Endodermal cell (in vitro differentiated cells): ENCODE measurements at places on chromosomes 12 and 14. TPM values are rescaled to one million over a fixed set of nuclear protein-coding genes. Genes with fewer than 3 reads are reported as not detected.

GRCh38 chr14:58131386-58131785 lies 20.6 kb downstream of the ARMH4 start:
- no peaks in the 10 kb centered on the region for H3K36me3 ChIP-seq
- no peaks in the 10 kb centered on the region for H3K27me3 ChIP-seq
- no peak overlapping the region for H3K27ac ChIP-seq
- H3K4me3 ChIP-seq: no peak overlapping the region
- no peaks in the 10 kb centered on the region for H3K4me1 ChIP-seq

DNA sequence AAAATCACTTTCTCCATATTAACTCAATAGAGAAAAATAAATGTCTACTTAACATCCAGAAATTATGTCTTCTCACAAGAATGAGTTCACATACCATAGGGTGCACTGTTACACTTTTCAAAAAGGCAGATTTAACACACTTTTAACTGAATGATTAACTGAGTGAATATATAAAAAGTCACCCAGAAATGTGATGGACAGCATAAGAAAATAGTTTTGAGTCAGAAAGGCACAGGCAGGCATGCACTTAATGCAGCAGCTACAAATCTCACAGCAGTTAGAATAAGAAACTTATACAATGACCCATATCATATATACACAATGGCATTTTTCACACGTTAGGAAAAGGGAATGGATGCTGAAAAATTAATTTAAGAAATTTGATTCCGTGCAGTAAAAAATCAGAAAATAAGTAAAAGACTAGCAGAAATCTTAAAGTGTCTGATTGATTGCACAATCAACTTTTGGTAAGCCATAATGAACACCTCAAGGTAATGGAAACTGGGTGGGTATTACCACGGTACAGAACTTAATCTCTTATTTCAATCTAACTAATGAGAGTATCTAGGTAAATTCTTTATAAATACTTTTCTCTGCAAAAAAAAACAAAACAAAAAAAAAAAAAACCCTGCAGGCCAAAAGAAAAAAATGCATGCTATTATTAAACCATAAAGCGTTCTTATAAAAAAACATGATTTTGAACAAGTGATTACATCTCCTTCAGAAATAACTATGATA lies 3.5 kb downstream of the MED13L start:
- no peak overlapping the region for H3K27ac ChIP-seq
- DNase-seq: no peak
- no peaks in the 10 kb centered on the region for H3K36me3 ChIP-seq
- H3K27me3 ChIP-seq: no peaks in the 10 kb centered on the region
- H3K4me3 ChIP-seq: peak overlapping the region; percentile 95

- H3K36me3 ChIP-seq: no peaks in the 10 kb centered on the region
- no peak for DNase-seq
- H3K4me3 ChIP-seq: no peak overlapping the region
- no peaks in the 10 kb centered on the region for H3K27me3 ChIP-seq
- no peaks in the 10 kb centered on the region for H3K4me1 ChIP-seq
Measured at GRCh38 chr12:40170593-40170992, 54.2 kb upstream of the LRRK2 start.

DNA sequence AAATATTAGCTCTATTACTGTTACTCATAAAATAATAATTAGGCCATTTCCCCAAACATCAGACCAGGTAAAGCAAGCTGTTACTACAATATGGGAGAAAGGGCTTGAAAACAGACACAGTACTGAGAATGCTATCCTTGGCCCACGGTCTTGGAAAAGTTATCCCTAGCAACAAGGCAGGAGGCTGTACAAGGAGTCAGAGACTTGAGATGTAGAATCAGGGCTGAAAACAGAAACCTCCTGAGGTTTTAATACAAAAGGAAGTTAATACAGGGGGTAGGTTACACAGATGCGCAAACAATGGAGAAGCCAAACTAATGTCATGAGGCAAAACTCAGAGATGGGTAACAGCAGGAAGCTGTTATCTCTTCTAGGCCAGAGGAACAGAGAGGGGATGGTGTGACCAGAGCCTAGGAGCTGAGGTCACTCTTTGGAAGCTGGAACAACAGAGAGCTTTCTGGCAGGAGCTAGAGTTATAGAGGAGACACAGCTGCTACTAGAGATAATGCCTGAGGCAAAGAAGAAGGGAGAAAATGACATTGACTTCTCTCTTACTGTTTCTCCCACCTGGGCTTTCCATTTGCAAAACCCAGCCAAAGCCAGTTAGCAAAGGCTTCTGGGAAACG lies 248.8 kb downstream of the SUDS3 start:
- no peaks in the 10 kb centered on the region for H3K4me1 ChIP-seq
- H3K27ac ChIP-seq: no peak overlapping the region
- no peaks in the 10 kb centered on the region for H3K36me3 ChIP-seq
- no peak for DNase-seq
- H3K4me3 ChIP-seq: no peak overlapping the region
- no peaks in the 10 kb centered on the region for H3K27me3 ChIP-seq

GRCh38 chr12:3363608-3364007 lies 127.4 kb upstream of the PRMT8 start:
- no peaks in the 10 kb centered on the region for H3K4me1 ChIP-seq
- no peak overlapping the region for H3K4me3 ChIP-seq
- H3K27me3 ChIP-seq: peaks cover 34% of the 10 kb centered on the region
- H3K27ac ChIP-seq: no peak overlapping the region
- DNase-seq: peak; percentile 31

DNA sequence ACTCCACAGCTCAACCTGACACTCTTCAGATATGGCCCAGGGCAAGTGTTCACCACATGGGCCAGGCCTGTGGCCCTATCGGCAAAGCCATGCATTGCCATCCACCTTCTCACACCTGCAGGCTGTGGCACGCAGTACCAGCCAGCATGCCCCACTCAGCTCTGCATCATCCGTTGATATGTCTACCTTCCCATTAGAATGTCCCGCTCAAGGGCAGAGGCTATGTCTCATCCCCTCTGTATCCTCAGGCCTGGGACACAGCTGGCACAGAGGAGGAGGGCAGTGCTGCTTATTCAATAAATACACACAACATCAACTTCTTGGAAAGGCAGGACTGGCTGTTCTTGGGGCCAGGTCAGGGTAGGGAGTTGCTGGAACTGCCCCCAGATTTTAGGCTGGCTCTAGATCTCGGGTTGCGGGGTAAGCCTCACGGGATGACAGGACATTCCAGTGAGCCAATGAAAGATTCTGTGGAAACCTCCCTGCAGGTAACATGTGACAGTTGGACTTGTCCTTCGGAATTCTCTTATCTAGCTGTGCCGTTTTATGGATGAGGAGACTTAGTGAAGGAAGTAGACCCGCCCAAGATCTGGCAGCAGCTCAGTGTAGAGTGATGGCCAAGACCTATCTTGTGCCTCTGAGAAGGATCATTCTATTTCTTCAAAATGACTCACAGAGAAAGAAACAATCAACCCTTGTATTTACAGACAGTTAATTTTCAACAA lies 25.6 kb downstream of the SYNE3 start:
- no peaks in the 10 kb centered on the region for H3K27me3 ChIP-seq
- H3K36me3 ChIP-seq: no peaks in the 10 kb centered on the region
- DNase-seq: no peak
- peaks cover 15% of the 10 kb centered on the region for H3K4me1 ChIP-seq

GRCh38 chr14:39175445-39176262 lies 600 bp downstream of the PNN start:
- peaks cover 47% of the 10 kb centered on the region for H3K36me3 ChIP-seq
- no peaks in the 10 kb centered on the region for H3K27me3 ChIP-seq
- DNase-seq: peak; percentile 71
- H3K4me3 ChIP-seq: peak overlapping the region; percentile 94
- H3K27ac ChIP-seq: peak overlapping the region; percentile 95
- H3K4me1 ChIP-seq: peaks cover 10% of the 10 kb centered on the region

GRCh38 chr12:12467688-12468261 lies 94.9 kb downstream of the DUSP16 start:
- H3K27ac ChIP-seq: no peak overlapping the region
- no peaks in the 10 kb centered on the region for H3K4me1 ChIP-seq
- DNase-seq: no peak
- no peak overlapping the region for H3K4me3 ChIP-seq
- H3K36me3 ChIP-seq: no peaks in the 10 kb centered on the region

- no peaks in the 10 kb centered on the region for H3K36me3 ChIP-seq
- DNase-seq: no peak
- H3K27ac ChIP-seq: no peak overlapping the region
- no peak overlapping the region for H3K4me3 ChIP-seq
- no peaks in the 10 kb centered on the region for H3K4me1 ChIP-seq
Measured at GRCh38 chr14:84482256-84483071, 1047.5 kb upstream of the FLRT2 start.

- H3K27me3 ChIP-seq: no peaks in the 10 kb centered on the region
- no peaks in the 10 kb centered on the region for H3K4me1 ChIP-seq
- peaks cover 5% of the 10 kb centered on the region for H3K36me3 ChIP-seq
Measured at GRCh38 chr14:34983148-34983760, 462 bp downstream of the SRP54 start.

- no peaks in the 10 kb centered on the region for H3K36me3 ChIP-seq
- no peak overlapping the region for H3K27ac ChIP-seq
- DNase-seq: peak; percentile 71
- H3K4me3 ChIP-seq: no peak overlapping the region
- H3K4me1 ChIP-seq: no peaks in the 10 kb centered on the region
Measured at GRCh38 chr14:76904740-76905569, 78.7 kb downstream of the LRRC74A start.

DNA sequence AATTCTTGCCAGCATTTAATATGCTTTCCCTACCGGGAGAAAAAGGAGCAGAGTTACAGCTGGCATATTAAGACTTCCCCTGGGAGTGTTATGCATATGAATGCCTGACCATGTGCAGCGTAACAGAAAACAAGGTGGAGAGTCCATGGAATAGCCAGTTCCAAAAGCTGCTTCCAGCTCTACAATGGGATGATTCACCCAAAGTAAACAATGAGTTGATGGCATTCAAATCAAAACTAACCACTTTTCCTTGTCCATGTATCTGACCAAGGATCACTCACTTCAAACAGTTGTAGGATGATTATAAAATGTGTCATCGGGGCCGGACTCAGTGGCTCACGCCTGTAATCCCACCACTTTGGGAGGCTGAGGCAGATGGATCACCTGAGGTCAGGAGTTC lies 48.1 kb upstream of the BICDL1 start:
- no peaks in the 10 kb centered on the region for H3K36me3 ChIP-seq
- H3K4me1 ChIP-seq: no peaks in the 10 kb centered on the region
- no peak overlapping the region for H3K27ac ChIP-seq
- no peak for DNase-seq
- H3K4me3 ChIP-seq: no peak overlapping the region
- H3K27me3 ChIP-seq: no peaks in the 10 kb centered on the region

- DNase-seq: peak; percentile 47
- no peaks in the 10 kb centered on the region for H3K36me3 ChIP-seq
- no peaks in the 10 kb centered on the region for H3K4me1 ChIP-seq
- no peak overlapping the region for H3K4me3 ChIP-seq
Measured at GRCh38 chr12:8628731-8629130, 16.1 kb upstream of the AICDA start.

DNA sequence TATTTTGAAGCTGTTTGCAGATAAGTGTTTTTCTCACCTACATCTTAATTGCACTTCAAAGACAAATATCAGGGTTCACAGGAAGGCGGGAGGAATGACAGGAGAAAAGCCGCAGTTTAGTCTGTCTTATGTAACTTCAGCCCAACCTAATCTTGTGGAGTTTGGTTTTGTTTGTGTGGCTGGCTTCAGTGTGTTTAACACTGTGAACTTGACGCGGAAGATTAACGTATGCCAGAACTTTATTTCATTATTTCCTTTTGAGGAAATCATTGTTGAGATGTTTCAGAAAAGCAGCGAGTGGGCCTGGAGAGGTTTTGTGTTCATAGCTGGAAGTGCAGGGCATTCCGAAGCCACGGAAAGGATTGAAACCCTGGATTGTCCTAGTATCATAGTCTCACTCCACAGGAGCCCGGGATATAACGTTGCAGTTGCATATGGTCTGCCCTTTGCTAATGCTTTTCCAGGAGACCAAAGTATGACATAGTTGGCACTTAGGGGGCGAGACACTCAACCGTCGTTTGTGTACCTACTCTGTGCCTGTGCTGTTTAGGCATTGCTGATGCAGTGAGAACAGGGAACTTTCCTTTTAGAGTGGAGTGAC lies 2.0 kb downstream of the PELI2 start:
- no peak for DNase-seq
- H3K4me3 ChIP-seq: peak overlapping the region; percentile 80
- no peaks in the 10 kb centered on the region for H3K4me1 ChIP-seq
- H3K36me3 ChIP-seq: no peaks in the 10 kb centered on the region
- peaks cover 47% of the 10 kb centered on the region for H3K27me3 ChIP-seq

DNA sequence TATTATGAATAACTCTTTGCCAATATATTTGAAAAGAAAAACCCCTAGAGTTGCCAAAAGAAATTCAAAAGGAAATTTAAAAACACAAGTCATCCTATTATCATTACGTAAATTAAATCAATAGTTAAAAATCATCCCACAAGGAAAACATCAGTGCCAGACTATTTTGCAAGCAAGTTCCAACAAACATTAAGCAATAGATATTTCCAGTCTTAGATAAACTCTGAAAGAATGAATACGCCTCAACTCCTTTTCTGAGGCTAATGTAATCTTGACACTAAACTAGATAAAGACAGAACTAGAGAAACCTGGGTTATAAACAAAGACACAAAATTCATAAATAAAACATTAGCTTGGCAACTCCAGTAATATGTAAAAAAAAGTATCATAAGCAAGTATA lies 245.9 kb downstream of the FOXN3 start:
- H3K27ac ChIP-seq: no peak overlapping the region
- H3K4me1 ChIP-seq: peaks cover under 1% of the 10 kb centered on the region
- H3K4me3 ChIP-seq: no peak overlapping the region
- peaks cover 7% of the 10 kb centered on the region for H3K36me3 ChIP-seq
- no peak for DNase-seq

DNA sequence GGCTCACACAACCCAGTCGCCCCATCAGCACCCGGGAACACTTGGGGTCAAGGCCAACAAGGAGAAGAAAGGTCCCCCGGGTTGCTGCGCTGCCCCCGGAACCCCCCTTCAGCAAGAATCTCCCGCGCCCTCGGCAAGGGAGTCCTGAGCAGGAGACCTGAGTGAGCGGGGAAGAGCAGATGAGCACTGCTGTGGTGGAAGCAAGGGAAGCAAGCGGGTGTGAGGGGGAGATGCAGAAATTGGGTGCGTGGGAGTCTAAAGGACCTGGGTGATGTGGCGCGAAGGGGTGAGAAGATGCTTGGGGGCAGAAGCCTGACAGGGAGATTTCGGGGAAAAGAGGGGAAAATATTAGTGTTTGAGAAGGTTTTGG lies 105.5 kb upstream of the PRB2 start:
- no peak overlapping the region for H3K27ac ChIP-seq
- H3K4me3 ChIP-seq: no peak overlapping the region
- H3K27me3 ChIP-seq: peaks cover 70% of the 10 kb centered on the region
- no peaks in the 10 kb centered on the region for H3K4me1 ChIP-seq

DNA sequence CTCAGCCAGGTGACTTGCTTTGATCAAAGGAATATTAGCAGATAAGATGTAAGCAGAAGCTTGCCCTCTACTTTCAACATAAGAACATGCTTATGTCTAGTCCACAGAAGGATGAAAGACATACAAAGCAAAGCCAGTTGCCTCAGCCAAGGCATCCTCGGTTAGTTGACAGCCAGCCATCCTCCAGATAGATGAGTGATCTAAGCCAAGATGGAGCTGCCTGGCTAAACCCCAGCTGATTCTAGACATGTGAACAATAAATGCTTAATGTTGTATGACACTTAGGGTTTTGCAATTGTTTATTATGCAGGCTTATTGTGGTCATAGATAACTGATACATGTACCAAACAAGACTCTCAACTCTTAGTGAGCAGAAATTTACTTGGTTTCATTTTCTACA lies 157.6 kb upstream of the TMTC2 start:
- no peak overlapping the region for H3K4me3 ChIP-seq
- no peak for DNase-seq
- H3K27ac ChIP-seq: no peak overlapping the region
- H3K4me1 ChIP-seq: no peaks in the 10 kb centered on the region

The ESR2 gene
- 0.20 and 0.57 TPM in 2 replicates for total RNA-seq

The CTSG gene
- total RNA-seq: not detected in 2 replicates

The BDKRB2 gene
- 0.61 to 1.5 TPM (median 1.1 TPM) in 3 replicates for total RNA-seq

The SLC6A12 gene
- total RNA-seq: 0.90 and 1.3 TPM in 2 replicates

The IL26 gene
- total RNA-seq: not detected in 2 replicates

The SERPINA5 gene
- 1.5 and 1.6 TPM in 2 replicates for total RNA-seq

The IRAK3 gene
- total RNA-seq: 0.52 and 0.59 TPM in 2 replicates

The LRRC9 gene
- total RNA-seq: 2.7 and 3.0 TPM in 2 replicates
